ENCODE measurements at places on chromosomes 13 and 19. TPM values are rescaled to one million over a fixed set of nuclear protein-coding genes. Genes with fewer than 3 reads are reported as not detected.

The F2RL3 gene
- 0.13 TPM for total RNA-seq

The CYP2A6 gene
- 1.1 TPM for total RNA-seq

The PROZ gene
- total RNA-seq = 5.4 TPM

The LCP1 gene
- 30.6 TPM for total RNA-seq

The LHFPL6 gene
- 12.1 TPM for total RNA-seq

The KLK12 gene
- total RNA-seq = not detected

DNA sequence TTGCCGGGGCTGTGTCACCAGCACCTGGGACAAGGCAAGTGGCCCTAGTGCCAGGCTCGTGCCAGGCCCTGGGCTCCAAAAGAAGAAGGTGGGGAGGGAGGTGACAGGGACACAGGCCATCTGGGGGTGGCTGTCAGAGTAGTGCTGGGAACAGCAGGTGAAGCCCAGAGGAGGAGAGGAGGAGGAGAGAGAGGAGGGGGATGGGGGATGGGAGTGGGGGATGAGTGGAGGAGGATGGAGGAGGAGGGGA, 18.7 kb downstream of the LSM4 start:
- H3K27ac ChIP-seq = peak overlapping the region; percentile 99
- peaks cover 25% of the 10 kb centered on the region for H3K4me1 ChIP-seq
- H3K36me3 ChIP-seq = no peaks in the 10 kb centered on the region

- peaks cover 6% of the 10 kb centered on the region for H3K4me1 ChIP-seq
- peak; percentile 29 for DNase-seq
- no peak overlapping the region for H3K27ac ChIP-seq
- no peaks in the 10 kb centered on the region for H3K27me3 ChIP-seq
- no peaks in the 10 kb centered on the region for H3K36me3 ChIP-seq
These were observed 43.7 kb upstream of the ADGRE5 start for GRCh38 chr19:14337510-14337909.

GRCh38 chr13:94343243-94343585, 136.3 kb downstream of the DCT start:
- H3K4me1 ChIP-seq = peaks cover 28% of the 10 kb centered on the region
- DNase-seq = peak; percentile 33
- no peaks in the 10 kb centered on the region for H3K36me3 ChIP-seq
- peak overlapping the region; percentile 62 for H3K27ac ChIP-seq
- H3K4me3 ChIP-seq = no peak overlapping the region
- no peaks in the 10 kb centered on the region for H3K27me3 ChIP-seq

DNA sequence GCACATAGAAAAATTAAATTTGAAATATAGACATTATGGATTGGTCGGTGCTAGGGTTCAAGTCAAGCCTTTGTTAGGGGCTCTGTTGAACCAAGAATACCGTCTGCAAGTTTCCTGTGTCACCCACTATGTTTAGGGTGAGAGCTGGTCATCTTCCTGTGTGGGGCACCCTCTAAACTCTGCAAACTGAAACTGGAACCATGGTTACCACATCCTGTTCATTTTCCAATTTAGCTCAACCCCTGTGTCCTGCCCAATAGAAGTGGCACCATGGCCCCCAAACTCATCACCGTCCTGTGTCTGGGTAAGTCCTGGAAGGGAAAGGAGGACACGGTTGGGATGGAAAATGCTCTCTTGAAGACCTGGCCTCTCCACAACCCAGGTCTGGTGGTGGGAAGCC, 29.9 kb downstream of the LAIR2 start:
- DNase-seq = no peak
- no peaks in the 10 kb centered on the region for H3K27me3 ChIP-seq
- no peak overlapping the region for H3K4me3 ChIP-seq
- H3K4me1 ChIP-seq = no peaks in the 10 kb centered on the region
- no peak overlapping the region for H3K27ac ChIP-seq

- no peaks in the 10 kb centered on the region for H3K36me3 ChIP-seq
- no peak overlapping the region for H3K27ac ChIP-seq
- no peak for DNase-seq
- H3K4me3 ChIP-seq = no peak overlapping the region
- H3K4me1 ChIP-seq = no peaks in the 10 kb centered on the region
- H3K27me3 ChIP-seq = no peaks in the 10 kb centered on the region
These were observed 189.1 kb downstream of the FGF14 start for GRCh38 chr13:102212729-102213128.

DNA sequence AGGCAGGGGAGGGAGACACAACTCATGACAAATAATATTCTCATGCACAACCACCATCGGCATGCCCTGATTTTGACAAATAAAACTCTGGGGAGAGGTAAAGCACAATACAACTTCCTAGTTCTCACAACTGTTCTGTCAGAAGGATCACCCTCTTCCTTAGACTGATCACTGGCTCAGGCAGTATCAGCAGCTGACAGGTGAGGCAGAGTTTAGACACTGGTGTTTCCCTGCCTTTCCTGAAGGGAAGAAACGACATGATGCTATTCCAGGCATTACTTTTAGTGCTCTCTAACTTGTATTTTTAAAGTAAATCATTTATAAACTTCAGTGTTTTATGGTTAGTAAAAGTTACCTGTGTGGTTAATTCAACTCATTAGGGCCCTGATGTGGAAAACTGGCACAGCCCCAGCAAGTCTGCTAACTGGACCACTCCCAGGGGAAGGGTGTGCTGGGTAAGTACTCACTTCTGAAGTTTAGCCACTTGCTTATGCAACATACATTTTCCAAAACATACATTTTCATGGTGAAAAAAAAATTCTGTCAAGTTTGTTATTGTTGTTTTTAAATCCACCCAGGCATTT, 82.8 kb downstream of the CRYL1 start:
- no peaks in the 10 kb centered on the region for H3K27me3 ChIP-seq
- H3K36me3 ChIP-seq = no peaks in the 10 kb centered on the region
- no peak for DNase-seq
- H3K4me1 ChIP-seq = peaks cover 6% of the 10 kb centered on the region

DNA sequence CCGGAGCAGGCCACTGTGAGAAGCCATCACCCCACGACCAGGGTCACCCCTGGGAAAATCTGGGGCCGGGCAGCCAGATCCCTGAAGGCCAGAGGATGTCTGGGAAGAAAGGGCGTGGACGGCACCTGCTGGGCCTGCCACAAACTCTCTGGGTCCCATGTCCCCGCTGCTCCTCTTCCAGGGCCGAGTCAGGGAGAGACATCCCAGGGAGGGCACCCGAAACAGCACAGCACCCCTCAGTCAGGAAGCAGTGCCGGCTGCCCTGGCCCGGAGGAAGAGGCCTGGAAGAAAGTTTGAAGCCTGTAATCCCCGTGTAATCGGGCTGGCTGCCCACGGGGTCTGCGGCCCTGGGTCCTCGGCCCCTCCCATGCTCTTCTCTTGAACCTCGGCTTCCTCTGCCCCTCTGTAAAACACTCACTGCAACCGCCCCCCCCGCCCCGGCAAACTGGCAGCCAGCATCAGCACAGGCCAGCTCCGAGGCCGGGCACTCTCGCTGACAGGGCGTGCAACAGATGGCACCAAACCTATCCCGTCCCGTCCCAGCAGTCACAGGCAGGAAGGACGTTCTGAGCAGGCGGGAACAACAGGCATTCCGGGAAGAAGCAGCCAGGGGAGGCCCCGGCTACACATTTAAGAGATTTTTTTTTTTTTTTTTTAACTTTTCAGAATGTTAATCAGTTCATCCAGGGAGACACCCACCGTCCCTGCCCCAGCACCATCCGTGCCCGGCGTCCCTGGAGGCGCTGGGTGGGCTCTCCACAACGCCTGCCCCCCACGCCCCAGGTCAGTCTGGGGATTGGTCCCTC, 1.5 kb downstream of the SBNO2 start:
- H3K4me3 ChIP-seq = peak overlapping the region; percentile 88
- no peaks in the 10 kb centered on the region for H3K27me3 ChIP-seq
- peak overlapping the region; percentile 91 for H3K27ac ChIP-seq
- H3K4me1 ChIP-seq = peaks cover 19% of the 10 kb centered on the region
